ENCODE measurements at places on chromosomes 6 and 20. TPM values are rescaled to one million over a fixed set of nuclear protein-coding genes. Genes with fewer than 3 reads are reported as not detected.

Gene SDHAF4
- 14.9 TPM for total RNA-seq

Gene KCNK16
- total RNA-seq: 35.2 TPM

Gene PPP1R3G
- total RNA-seq: not detected

Gene PLCB4
- total RNA-seq: 17.2 TPM

Gene ZNF133
- total RNA-seq: 27.2 TPM

Data from progenitor cell of endocrine pancreas (in vitro differentiated cells).